ENCODE measurements at places on chromosomes 5 and 9.
A peak's percentile ranks its signal among the peaks of the same experiment; 100 is the strongest.

- DNase-seq: peak; percentile 48
Measured at GRCh38 chr9:124852829-124853531, at the start of gene WDR38. TSS of gene WDR38 (plus strand) at chr9:124853460. CDS start at chr9:124853532, 72 bp downstream.

- DNase-seq: no peak
Measured at GRCh38 chr5:176144508-176144907, 93.7 kb upstream of the SIMC1 start.

DNA sequence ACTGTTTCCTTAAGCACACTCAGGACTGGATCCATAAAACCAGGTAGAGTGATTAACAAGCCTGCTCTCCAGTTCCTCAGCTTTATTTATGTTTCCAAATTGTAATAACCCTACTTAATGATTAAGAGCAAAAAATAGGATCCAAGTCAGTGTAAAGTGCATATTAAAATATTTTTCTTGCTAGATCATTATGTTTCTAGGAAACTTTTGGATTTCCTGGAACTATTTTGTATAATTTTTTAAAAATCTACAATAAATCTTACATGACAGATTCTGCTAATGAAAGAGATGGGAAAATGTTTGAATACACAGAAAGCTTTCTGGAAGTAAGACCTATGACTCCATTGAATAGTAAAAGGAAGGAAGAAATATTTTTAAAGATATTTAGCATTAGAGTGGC lies 35.5 kb downstream of the BHMT start:
- DNase-seq: no peak

DNA sequence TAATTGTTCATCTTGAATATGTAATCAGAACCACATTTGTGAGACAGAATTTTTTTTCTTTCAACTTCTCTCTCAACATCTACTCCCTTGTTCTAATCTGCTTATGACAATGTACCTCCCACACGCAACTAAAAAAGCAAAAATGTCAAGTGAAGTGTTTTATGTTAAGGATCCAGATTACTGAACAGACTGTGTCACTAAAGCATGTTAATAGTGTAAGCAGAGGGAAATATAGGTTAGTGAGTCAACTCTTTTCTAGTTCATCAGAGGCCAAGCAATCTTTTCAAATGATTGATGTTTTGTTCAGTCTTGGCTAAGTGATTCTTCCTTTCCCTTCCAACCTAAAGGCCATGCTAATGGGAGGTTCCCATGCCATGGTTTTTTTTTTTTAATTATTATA lies 34.7 kb upstream of the IDNK start:
- DNase-seq: no peak

GRCh38 chr9:96596601-96597111 lies 23.0 kb downstream of the CDC14B start:
- peak; percentile 14 for DNase-seq

GRCh38 chr5:175444060-175444904 lies at the start of gene DRD1:
TSS of gene DRD1 (minus strand) at chr5:175444182. CDS start at chr5:175443099, 1,083 bp downstream.
- DNase-seq: peak; percentile 5

GRCh38 chr5:119354537-119355243 lies 1.1 kb upstream of the TNFAIP8 start:
- DNase-seq: no peak

GRCh38 chr5:65796269-65796668 lies 74.3 kb downstream of the NLN start:
- no peak for DNase-seq

GRCh38 chr5:2014058-2014610 lies 131.4 kb upstream of the IRX4 start:
- DNase-seq: no peak

DNA sequence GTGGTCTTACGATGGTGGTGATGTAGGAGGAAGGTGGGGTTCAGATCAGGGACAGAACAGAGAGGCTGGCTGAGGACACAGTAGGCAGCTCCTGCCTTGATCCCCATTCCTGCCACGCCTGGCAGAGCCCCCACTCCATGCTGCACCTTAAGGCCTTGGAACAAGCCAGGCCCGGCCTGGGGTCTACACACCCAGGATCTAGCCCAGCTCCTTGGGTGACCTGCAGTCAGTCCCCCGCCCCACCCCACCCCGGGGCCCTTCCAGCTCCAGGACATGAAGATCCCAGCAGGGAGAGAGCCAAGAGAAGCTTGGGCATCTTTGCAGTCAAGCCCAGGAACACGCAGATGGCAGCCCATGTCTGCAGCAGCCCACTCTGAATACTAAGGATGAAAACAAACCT lies 34.7 kb downstream of the WHRN start:
- DNase-seq: no peak

- peak; percentile 43 for DNase-seq
Measured at GRCh38 chr5:128083811-128084227, 253 bp downstream of the SLC12A2 start.

GRCh38 chr5:102760815-102761214 lies 5.7 kb downstream of the PAM start:
- no peak for DNase-seq

DNA sequence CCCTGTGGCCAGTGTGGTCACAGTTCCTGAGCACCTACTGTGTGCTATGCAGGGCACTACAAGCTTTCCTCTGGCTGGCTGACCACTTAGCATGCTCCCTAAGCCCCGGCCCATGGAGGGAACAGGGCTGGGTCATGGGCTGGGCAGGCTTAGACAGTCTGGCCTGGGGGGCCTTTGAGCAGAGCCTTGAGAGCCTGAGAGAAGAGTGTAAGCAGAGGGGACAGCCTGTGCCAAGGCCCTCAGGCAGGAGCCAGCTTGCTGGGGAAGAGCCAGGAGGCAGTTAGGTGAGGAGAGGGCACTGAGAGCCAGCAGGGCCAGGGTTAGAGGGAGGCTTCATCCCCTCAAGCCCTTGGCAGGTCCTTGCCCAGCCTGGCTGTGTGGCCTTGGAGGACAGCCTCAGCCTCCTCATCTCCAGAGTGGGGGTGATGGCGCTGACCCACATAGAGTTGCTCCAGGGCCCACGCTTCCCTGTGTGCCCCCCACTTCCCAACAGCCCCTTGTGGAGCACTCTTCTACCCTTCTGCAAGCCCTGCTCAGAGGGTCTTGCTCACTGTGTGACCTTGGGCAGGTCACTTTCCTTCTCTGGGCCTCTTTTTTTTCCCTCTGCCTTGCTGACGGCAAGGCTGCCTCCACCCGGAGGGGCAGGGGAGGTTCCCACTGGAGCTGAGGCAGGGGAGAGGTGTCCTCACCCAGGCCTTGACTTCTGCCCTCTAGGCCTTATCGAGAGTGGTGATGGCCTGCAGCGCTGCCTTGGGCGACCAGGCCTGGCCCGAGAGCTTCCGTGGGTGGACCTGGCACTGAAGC lies 107.1 kb downstream of the PHF2 start:
- no peak for DNase-seq

DNA sequence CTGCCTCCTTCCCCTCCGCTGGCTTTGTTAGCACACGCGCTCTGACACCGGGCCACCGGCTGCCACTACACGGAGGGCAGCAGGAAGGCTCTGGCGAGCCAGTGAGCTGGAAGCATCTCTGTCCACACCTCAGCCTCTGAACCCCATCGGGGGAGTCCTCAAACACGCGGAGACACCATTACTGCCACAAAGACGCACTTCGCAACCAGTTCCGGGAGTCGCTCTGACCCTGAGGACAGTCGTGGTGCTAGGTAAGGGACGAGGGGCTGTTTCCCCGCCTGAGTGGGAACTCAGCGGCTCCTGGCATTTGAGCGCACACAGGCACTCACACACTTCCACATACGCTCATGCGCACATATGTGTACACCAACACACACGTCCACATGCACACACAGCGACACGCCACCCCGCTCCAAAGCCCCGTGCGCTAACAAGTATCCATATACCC lies 160.0 kb downstream of the C9orf152 start:
- peak; percentile 56 for DNase-seq

GRCh38 chr9:70061776-70062175 lies 18.1 kb downstream of the MAMDC2 start:
- DNase-seq: no peak

DNA sequence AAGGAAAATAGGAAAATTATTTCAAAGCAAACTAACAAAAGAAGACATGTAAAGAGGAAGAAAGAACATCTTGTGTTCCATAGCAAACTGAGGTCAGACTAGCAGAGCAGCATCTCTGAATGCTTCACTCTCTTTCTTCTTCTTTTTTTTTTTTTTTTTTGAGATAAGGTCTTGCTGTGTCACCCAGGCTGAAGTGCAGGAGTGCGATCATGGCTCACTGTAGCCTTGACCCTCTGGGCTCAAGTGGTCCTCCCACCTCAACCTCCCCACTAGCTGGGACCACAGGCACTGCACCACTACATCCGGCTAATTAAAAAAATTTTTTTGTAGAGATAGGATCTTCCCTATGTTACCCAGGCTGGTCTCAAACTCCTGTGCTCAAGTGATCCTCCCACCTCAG lies 36.6 kb downstream of the MELK start:
- DNase-seq: no peak

GRCh38 chr9:127905788-127906191 lies 6.4 kb upstream of the ST6GALNAC6 start:
- no peak for DNase-seq

DNA sequence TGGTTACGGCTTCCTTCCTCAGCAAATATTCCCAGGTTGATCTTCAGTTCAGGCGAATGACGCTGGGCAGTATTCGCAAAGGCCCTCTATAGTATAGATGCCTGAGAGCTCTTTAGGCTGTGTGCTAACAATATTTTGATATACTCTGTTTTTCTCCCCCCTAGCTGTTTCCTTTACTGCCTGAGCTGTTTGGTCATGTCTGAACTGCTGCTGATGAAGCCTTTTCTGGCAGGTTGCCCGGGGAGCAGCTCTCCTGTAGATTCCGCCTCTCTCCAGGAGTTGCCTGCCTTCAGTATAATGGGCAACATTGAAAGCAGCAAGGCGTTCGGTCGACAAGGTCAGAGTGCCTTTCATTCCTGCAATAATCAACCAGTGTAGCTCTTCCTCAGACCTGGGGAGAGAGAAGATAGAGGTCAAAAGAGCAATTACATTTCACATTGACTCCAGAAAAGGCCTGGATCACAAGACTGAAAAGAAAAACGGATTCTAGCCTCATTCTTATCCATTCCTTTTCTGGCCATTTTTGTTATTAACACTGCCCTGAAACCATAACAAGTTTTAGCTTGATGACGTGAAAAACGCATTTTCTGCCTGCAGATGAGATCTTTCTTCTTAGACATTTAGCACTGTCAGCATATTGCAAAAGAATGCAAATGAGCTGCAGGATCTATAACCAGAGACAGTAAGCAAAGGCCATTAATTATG lies 60.1 kb upstream of the ZNF608 start:
- peak; percentile 95 for DNase-seq

GRCh38 chr5:37721447-37721871 lies 118.4 kb downstream of the GDNF start:
- DNase-seq: no peak

GRCh38 chr5:179805070-179805528 lies 1.6 kb downstream of the MGAT4B start:
- no peak for DNase-seq

DNA sequence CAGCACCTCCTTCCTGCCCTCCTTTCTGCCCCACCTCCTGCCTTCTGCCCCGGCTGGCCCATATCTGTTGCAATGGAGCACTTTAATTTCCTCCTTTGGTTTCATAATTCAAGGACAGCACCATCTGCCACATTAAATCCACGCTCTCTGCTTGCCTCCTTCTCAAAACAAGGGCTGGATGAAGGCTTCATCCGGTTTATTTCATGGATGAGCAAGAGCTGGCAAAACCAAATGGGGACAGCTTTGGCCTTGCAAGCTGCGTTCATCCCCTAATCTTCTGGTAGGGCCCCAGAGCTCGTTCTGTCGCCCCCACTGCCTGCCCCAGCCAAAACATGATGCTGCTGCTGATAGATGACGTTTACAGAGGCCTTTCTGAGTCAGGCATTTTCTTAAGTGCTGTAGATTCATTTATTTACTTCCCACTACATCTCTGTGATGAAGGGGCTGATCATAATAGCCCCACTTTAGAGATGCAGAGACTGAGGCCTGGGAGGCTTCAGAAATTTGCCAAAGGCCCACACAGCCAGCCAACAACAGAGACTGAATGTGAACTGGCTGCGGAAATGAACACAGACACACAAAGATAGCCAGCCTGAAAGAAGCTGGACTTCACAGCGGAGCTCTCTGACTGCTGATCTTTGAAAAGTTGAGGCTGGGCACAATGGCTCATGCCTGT lies 115.6 kb upstream of the CPEB4 start:
- DNase-seq: no peak

- DNase-seq: no peak
Measured at GRCh38 chr5:106267256-106267655, 1403.5 kb downstream of the EFNA5 start.

- no peak for DNase-seq
Measured at GRCh38 chr5:181124526-181124925, 6.4 kb downstream of the OR2V1 start.

DNA sequence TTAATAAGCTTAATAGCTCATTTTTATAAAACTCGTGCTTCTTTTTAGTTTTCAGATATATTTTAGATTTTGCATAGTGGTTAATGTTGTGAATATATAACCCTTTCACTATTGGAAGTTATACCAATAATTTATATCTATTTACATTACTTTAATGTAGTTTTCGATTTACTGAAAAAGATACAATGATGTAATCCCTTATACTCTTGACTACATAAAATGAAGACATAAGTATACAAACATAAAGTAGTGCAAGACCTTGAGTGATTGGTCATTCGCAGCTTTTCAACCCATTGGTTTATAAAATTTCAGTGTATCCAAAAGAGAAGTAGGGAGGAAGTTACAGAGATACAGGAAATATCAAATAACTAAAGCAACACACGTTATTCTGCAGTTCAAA lies 84.3 kb upstream of the GRHPR start:
- DNase-seq: no peak

- peak; percentile 56 for DNase-seq
Measured at GRCh38 chr5:45038366-45038987, 229.7 kb downstream of the MRPS30 start.

DNA sequence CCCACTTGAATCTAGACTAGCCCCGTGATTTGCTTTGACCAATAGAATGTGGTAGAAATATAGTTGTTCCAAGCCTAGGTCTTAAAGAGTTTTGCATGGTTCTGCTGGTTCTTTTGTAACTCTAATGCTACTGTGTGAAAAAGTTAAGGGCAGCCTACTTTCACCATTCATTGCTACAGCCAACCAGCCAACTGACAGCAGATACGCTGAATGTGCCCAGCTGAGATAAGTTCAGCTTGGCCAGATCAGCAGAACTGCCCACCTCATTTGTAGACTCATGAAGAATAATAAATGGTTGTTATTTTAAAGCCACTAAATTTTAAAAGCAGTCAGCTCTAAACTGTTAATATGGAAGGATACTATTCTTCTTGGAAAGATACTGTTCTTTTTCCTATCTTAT lies 23.9 kb downstream of the NR3C1 start:
- no peak for DNase-seq

DNA sequence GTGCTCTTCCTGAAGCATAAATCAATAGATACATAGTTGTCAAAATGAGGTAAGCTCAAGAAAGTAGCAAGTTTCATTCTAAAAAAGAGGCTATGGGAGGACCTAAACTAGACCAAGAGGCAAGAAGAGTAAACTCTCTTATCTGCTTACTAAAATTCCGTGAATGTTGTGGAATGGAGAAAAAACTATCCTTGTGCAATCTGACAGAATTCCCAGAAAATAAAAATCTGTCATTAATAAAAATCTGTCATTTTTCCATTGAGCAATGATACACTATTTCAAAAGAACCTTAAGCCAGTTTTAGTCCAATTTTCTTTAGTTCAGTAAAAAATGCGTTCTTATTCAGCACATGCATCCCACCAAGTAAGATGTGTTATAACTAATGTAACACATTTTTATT lies 15.9 kb upstream of the FANCC start:
- DNase-seq: no peak

All from NCI-H2081 (cell line).